ENCODE measurements at places on chromosomes 3 and 15. TPM values are rescaled to one million over a fixed set of nuclear protein-coding genes. Genes with fewer than 3 reads are reported as not detected.

DNA sequence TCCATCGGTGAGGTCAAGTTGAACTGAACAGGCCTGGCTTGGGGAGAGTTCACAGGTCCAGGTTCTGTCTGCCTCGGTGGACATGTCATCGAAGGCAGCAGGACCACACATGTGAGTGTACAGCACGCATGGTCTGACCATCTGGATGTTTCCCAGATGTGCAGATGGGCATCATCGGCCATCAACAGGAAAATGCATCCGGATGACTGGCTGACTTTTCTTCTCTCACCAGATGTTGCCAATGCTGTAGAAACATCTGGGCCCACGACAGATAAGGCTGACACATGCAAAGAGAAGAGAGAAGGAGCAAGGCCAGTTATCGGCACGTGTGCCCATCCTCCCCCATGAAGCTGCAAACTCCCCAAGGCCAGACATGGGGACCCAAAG lies 45.1 kb downstream of the NOX5 start:
- no peak for DNase-seq

MST1 gene
- total RNA-seq, result 9.5 TPM

DNA sequence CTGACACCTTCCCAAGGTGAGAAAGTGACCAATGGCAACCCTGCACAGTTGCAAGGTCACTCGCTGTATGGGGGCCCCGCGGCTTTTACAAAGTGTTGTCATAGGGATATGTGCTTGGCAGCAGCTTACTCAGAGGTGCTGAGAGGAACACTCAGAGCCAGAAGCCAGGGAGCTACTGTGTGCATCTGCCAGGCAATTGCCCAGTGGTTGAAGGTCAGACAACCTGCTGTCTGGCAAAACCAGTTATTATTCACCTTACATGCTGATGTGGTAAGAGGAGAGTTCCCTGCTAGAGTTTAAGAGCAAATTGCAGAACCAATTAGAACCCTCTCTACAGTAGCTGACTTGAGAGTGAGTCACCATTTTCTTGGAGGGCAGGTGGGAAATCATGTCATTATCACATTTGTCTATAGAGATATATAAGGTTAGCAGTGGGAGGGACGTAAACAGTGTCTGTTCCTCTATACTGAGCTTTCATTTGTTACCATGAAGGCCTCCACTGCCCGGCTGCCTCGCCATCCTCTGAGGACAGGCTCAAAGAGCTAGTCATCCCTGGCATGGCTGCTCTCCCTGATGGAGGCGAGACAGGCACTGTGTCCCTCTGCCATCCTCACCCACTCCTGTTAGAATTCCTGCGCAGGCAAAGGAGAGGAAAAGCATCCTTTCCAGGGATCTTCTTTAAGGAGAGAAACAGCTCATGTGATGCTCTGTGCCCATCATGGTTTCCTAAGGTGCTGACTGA lies 274.4 kb downstream of the PLCL2 start:
- DNase-seq, result no peak

- no peak for DNase-seq
These were observed 35.5 kb upstream of the TIMP4 start for GRCh38 chr3:12194209-12194608.

MST1R gene
- total RNA-seq, result 1.6 TPM

ITIH1 gene
- total RNA-seq, result not detected

DNA sequence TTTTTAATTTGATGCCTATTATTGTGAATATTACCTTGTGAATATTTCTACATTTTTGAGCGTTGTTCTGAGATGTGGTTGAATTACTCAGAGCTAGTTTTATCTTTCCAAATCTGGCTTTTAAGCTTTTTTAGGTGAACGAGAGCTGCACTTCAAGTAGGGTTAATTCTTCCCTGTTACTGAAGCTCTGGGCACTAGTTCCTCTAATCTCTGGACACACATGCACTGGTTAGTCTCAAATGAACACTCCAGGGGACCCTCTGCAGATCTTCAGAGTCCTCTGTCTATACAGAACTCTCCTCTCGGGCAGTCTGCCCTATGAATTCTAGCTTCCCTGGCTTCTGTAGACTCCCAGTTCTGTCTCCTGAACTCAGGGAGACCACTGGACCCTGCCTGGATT lies 237.5 kb upstream of the TBC1D5 start:
- DNase-seq, result no peak

DNA sequence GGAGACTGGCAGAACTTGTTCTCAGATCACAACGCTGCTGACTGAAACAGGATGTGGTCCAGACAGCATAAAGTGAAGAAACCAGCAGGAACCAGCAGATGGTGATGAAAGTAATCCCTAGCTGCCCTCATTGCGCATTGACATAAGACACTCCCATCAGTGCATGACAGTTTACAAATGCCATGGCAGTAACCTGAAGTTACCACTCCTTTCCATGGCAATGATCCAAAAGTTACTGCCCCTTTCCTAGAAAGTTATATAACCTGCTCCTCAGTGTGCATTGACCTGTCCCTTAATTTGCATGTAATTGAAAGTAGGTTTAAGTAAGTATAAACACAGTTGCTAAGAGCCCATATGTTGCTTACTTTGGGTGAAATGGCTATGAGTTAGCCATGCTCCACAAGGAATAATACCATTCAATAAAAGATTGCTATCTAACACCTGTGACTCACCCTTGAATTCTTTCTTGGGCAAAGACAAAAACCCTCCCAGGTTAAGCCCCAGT lies 149.1 kb upstream of the CD96 start:
- DNase-seq, result peak; percentile 83

EPHA3 gene
- not detected for total RNA-seq

- DNase-seq, result no peak
These were observed 16.8 kb upstream of the ATP1B3 start for GRCh38 chr3:141859651-141860050.

ZNF710 gene
- 26.5 TPM for total RNA-seq

- DNase-seq, result no peak
These were observed 35.4 kb upstream of the GRM7 start for GRCh38 chr3:6825524-6825923.
